ENCODE measurements at places on chromosomes 12 and 14.

- no peak for DNase-seq
Observed at GRCh38 chr12:80813820-80814219, 97.1 kb downstream of the MYF5 start.

GRCh38 chr12:15982921-15983320 lies 71.8 kb downstream of the DERA start:
- no peak for DNase-seq

GRCh38 chr12:56337753-56338251 lies 882 bp upstream of the IL23A start:
- DNase-seq: no peak

- peak; percentile 95 for DNase-seq
Observed at GRCh38 chr12:75390899-75391538, at the start of gene GLIPR1L2. Gene GLIPR1L2 (plus strand): TSS chr12:75391089. CDS start chr12:75391117, 28 bp downstream.

DNA sequence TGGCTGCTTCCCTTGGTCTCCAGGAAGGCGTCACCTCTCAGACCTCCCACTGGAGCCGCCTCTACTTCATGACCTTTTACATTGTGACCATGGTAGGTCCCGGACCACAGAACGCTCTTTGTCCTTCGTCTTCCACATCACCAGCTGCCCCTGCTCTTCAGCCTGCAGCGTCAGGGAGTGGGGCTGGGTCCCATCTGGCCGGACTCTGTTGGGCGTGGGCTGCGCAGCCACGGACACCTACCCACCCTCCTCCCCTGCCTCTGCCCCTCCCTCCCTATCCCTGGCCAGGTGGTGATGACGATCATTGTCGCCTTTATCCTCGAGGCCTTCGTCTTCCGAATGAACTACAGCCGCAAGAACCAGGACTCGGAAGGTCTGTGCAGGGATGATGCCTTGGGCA lies 43.3 kb downstream of the SLC8B1 start:
- no peak for DNase-seq

DNA sequence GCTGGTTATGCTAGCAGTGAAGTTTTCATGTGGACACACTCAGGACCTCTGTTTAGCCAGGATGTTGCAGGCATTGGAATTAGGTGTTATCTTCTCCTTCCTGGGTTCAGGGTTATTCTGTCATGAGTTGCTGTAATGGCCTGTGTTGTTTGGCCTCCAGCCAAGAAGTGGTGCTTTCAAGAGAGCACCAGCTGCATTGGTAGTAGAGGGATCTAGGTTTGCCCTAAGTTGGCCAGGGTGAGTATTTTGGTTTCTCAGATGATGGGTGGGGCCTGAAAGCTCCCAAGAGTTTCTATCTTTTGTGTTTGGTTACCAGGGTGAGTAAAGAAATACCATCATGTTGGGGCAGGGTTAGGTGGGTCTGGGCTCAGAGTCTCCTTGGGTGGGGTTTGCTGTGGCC lies 2.7 kb upstream of the GZMH start:
- peak; percentile 33 for DNase-seq

Measured in CD4-positive, alpha-beta T cell treated with Interleukin-10 for 1 hour (primary cell).